Brain pericyte (primary cell): ENCODE measurements at places on chromosomes 7 and 10.

GRCh38 chr7:20787660-20788419, 1.2 kb upstream of the SP8 start:
- DNase-seq, result no peak

- DNase-seq, result no peak
Measured at GRCh38 chr7:31114593-31115343, 62.7 kb downstream of the ADCYAP1R1 start.

DNA sequence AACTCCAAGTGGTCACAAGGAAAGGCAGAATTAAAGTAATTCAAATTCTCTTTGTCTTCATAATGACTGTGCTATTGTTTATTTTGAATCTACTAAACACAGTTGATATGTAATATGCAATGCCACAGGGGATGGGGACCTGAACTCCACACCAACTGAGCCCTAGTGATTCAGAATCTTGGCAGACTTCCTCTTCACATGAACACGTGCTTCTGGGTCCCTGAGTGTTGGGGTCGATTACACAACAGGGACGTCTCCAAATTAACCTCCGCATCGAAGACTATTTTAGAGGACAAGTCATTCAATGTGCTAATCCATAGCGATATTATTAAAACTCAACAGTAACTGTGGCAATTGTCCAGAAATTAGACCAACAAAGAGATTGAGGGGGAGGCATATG, 95.3 kb upstream of the CARD11 start:
- no peak for DNase-seq

DNA sequence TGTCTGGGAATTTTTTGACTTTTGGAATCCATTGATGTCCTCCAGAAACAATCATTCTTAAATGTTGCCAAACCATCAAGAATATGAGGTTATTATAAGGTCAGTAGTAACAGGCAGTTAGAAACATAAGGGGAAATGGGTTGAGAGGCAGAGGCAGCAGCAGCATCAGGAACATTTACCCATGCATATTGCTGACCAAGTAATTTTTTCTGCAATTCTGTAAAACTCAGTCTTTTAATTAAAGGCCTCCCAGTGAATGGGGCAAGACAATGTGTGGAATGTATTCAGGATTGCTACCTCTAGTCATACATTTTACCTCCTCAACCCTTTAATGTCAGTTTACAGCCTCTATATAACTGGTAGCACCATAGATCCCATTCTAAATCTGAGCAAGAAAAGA, 66.5 kb upstream of the SKAP2 start:
- DNase-seq, result no peak

- no peak for DNase-seq
Measured at GRCh38 chr7:91812388-91812787, 68.1 kb downstream of the MTERF1 start.

GRCh38 chr7:25978466-25978865, 173.5 kb upstream of the NFE2L3 start:
- DNase-seq, result no peak

GRCh38 chr10:69403519-69403918, 13.2 kb downstream of the TACR2 start:
- no peak for DNase-seq
